Hypothalamus (tissue), 51 donors: ENCODE measurements at places on chromosomes 7 and 10.

DNA sequence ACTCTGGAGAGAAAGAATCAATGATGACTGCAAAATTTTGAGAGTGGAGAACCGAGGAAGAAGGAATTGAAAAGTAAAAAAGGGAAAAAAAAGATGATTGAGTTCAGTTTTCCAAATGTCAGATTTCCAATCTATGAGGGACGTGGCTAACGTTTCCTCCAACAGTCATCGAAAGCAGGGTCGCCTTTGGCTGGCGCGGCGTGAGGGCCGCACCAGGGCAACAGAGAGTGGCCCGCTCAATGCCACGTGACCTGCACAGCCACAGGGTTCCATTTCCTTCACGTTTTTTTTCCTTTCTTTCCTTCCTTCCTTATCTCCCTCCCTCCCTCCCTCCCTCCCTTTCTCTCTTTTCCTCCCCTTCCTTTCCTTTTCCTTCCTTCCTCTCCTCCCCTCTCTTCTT lies 101.9 kb downstream of the WDR37 start:
- no peak for DNase-seq

- peak; percentile 47 for DNase-seq
Observed at GRCh38 chr10:73529089-73529832, 33.4 kb upstream of the PPP3CB start.

DNA sequence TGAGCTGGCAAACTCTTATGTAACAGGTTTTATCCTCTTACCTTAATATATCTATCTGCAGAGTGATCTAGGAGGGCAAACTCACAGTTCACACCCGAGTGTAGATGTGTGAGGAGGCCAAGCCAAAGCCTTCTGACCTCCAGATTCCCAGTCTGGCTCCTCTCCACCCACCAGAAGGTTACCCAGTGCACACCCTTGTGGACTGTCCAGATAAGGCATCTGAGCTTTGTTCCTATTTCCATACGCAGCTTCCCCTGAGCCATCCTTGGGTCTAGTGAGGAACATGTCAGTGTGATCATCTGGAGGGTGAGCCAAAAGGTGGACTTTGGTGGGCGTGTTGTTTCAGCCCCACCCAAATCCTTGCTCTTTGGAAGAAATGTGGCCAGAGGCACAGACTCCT lies 203.0 kb upstream of the MEOX2 start:
- DNase-seq = no peak

DNA sequence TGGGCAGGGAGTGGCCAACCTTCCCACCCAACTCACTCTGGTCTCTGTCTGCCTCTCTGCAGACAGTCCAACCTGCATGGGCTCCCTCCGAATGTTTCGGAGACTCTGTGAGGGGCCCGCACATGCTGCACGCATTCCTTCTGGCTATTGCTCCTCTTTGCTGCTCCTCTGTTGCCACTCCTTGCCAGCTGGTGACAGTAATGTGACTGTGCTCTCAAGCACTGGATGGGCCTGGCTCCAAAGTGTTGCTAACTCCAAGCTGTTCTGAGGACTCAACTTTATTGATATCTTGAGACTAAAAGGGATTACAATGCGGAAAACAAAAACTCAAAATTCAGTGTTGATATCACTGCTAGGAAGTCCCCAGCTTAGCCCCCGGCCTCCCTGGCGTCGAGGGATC lies 105.4 kb upstream of the KIF5B start:
- DNase-seq = no peak

GRCh38 chr7:12030116-12030515 lies 181.0 kb upstream of the TMEM106B start:
- no peak for DNase-seq

DNA sequence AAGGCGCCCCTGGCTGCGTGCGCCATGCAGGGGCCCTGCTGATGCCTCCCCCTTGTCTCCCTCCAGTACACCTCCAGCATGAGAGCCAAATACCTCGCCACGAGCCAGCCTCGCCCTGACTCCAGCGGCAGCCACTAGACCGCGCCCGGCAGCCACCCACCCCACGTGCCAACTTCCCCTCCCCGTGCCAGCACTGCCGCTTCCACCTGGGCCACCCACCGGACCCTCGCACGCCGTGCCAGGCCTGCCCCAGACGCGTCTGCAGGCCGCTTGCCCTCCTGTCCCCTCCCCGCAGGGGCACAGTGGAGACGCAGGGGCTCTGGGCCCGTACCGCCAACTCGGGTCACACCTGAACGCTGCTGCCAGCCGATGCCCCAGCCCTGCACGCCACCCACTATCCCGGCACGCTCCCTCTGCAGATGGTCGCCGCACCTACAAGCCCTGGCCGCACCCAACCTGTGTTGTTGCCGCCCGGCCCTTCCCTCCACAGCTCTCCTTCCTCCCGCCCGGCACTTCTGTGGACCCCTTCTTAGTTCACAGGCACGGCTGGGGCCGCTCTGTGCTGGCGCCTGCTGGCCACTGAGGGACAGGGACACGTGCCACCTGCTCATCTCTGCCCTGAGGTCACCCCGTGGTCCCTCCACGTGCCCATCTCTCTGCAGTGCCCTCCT lies 26.3 kb upstream of the AMZ1 start:
- DNase-seq = no peak

GRCh38 chr10:81696609-81697388 lies 178.2 kb upstream of the NRG3 start:
- DNase-seq = no peak

- no peak for DNase-seq
Observed at GRCh38 chr10:59098831-59099452, 77.5 kb upstream of the PHYHIPL start.

DNA sequence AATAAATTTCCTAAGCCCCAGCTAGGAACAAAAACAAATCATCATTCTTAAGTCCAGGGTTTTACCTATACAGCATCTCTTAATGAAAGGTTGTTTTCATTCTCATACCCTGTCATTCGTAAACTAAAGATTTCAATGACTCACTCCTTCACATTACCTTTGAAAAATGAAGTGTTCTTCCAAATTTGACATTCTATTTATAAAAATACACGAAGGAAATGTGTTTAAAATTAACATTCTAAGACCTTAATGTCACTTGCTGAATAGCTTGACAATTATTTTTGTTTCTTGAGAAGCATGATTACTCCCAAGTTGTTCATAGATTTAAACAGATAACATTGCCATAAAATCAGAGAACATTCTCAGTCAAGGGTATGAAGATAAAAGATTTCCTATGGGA lies 1188.3 kb upstream of the SORCS1 start:
- DNase-seq = no peak

- DNase-seq = no peak
Observed at GRCh38 chr10:25842146-25842545, 91.9 kb upstream of the MYO3A start.

- no peak for DNase-seq
Observed at GRCh38 chr7:128036226-128036940, 5.1 kb upstream of the LRRC4 start.

DNA sequence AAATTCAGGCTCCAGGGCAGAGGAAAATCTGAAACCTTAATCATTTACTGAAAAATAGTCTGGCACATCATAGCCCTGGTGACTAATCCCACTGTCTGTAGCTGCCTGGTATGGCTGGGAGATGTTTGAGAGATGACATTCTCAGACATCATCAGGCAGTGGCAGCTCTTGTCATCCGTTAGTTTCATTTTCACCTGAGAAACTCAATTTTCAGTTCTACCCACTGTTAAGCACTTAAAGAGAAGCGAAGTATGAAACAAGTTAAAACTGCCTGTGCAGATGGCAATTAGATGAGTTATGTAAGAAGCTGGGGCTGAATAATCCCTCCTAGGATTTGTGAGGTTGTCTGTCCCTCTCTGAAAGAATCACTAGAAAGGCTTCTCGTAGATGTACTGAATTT lies 150.2 kb downstream of the NSUN6 start:
- DNase-seq = no peak

DNA sequence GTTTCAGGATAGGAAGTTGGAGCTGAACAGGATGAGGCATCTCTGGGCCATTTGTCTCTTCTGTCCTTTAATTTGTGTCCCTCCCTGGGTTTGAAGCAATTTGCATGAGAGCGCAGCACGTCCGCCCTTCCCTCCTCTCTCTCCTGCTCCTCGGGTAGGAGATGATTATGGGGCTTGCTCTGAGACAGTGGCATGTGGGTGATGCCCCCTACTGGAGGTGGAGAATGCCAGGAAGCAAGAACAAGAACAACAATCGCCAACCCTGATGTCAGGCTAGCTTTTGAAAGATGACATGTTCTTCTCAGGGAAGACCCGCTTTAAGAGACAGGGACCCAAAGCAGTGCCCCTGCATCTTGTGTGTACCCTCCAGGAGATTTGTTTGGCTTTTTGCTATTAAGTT lies 63.9 kb upstream of the LOXL4 start:
- no peak for DNase-seq
